ENCODE measurements at places on chromosomes 13 and 19. TPM values are rescaled to one million over a fixed set of nuclear protein-coding genes. Genes with fewer than 3 reads are reported as not detected.

Gene KLF5
- total RNA-seq = 3.2 TPM

Gene BRME1
- total RNA-seq = 1.4 TPM

Gene LMTK3
- 1.1 TPM for total RNA-seq

Gene HSPB6
- 59.4 TPM for total RNA-seq

Gene RXFP2
- total RNA-seq = not detected

Gene ALG11
- 15.5 TPM for total RNA-seq

Gene CBLC
- total RNA-seq = not detected

GRCh38 chr19:54262066-54262465 lies 5.0 kb upstream of the LILRB5 start:
- DNase-seq = peak; percentile 35

DNA sequence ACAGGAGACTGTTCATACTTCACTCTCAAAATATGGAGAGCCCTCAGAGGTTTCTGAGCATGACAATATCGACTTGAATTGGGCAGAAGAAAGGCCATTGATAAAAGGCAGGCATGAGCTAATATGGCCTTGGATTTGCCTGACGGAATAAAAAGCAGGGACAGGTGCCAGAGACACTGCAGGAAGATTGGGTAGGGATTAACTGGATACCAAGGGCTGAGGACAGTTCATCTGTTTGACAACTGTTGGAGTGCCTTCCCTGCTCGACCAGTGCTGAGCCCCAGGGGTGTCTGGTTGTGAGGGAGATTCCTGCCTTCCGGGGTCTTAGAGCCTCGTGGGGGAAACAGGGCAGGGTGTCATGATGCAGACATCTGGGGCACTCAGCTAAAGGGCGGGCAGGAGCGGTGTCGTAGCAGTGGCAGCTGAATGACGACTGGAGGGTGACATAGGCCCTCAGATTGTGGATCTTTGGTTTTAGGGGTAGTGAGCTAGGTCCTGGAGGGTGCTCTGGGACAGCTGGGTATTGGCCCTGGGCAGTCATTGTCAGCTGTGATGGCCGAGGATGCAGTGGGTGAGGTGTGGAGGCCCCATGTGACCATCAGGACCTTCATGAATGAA lies 12.3 kb downstream of the GATAD2A start:
- DNase-seq = no peak

GRCh38 chr13:90757127-90757680 lies 590.3 kb upstream of the MIR17HG start:
- DNase-seq = no peak

- no peak for DNase-seq
Observed at GRCh38 chr13:113157929-113158747, at the start of gene PROZ. Gene PROZ (plus strand): TSS chr13:113158648. CDS start chr13:113158661, 13 bp downstream.

DNA sequence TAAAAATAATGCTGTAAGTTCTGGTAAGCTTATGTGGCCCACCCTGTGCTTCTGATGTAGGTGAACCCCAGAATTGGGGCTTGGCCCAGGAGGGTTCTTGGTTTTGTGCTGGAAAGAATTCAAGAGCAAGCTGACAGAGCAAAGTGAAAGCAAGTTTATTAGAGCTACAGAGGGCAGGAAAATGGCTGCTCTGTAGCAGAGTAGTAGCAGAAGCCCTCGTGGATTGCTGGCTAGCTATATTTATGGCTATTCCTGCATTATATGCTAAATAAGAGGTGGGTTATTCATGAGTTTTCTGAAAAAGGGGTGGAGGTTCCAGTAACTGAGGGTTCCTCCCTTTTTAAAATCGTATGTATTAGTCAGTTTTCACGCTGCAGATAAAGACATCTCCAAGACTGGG lies 20.6 kb upstream of the ZNF599 start:
- DNase-seq = no peak

DNA sequence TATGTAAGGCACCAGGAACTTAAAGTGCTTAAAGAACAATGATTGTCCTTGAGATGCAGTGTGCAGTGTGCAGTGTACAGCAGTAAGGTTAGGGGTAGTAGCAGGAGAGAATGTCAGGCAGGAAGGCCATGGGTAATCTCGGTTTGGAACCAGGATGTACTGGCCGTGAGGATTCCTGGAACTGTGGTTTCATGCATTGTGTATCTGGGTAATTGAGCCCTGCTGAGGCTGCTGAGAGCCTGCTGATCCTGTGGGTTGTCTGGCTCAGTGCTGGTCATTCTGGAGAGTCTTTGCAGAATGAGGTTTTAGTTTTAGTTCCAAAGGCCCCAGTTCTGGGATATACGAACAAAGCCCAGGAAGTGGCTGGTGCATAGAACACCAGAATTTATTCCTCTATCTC lies 71.0 kb downstream of the ZNF568 start:
- no peak for DNase-seq

DNA sequence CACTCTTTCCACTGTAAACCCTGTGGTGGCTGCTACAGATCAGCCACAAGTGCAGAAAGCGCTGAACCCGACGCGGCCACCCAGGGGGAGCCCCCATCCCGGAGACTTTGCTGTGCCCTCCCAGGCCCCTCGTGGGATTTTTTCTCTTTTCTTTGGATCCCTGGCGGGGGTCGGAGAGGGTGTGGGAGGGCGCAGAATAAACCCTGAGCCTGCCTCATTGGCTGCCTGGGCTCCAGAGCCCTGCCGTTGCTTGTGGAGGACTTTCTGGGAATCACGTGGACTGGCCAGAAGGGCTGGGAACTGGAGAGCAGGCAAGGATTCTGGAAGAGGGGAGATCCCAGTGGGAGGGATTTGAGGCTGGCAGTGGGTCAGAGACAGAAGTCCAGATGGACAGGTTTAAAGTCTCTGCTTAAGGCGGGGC lies 24.9 kb downstream of the GADD45B start:
- no peak for DNase-seq

GRCh38 chr19:678791-679388 lies 2.7 kb downstream of the FSTL3 start:
- DNase-seq = no peak

DNA sequence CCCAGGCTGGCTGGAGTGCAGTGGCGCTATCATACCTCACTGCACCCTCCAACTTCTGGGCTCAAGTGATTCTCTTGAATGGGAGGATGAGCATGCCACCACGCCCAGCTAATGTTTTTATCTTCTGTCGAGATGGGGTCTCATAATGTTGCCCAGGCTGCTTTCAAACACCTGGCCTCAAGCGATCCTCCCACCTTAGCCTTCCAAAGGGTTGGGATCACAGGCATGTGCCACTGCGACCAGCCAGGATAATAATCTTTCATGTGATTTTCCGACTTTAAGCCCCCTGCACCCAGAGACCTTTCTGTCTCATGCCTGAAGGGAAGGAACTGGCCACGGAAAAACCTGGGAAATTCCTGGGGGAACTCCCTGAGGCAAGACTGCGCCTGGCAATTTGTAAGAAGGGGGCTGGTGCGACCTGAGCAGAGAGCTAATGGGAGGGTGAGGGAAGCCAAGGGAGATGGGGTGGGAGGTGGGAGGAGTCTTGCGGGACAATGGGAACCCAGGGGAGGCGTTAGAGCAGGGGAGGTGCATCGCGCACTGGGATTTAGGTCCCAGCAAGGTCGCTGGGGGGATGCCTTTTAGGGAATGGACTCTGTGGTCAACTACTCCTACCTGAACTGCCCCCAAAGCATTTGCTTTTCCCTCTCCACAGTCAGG lies 1.2 kb upstream of the CCDC124 start:
- DNase-seq = no peak

GRCh38 chr13:21399741-21400140 lies 59.4 kb downstream of the ZDHHC20 start:
- DNase-seq = no peak

DNA sequence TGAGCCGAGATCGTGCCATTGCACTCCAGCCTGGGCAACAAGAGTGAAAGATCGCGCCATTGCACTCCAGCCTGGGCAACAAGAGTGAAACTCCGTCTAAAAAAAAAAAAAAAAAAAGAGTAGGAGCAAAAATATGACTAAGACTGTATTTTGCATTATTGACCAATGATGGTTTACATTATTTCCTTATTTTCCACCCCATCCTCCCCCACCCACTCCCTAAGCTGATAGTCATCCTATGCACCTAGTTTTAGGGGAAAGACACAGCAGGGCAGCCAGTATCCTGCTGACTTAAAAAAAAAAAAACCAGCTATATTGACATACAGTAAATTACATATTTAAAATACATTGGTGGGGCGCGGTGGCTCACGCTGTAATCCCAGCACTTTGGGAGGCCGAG lies 25.1 kb downstream of the VAV1 start:
- DNase-seq = no peak

- no peak for DNase-seq
Observed at GRCh38 chr13:37443538-37443937, 155.0 kb downstream of the POSTN start.

- DNase-seq = peak; percentile 70
Observed at GRCh38 chr19:40191836-40192646, 815 bp downstream of the MAP3K10 start.

DNA sequence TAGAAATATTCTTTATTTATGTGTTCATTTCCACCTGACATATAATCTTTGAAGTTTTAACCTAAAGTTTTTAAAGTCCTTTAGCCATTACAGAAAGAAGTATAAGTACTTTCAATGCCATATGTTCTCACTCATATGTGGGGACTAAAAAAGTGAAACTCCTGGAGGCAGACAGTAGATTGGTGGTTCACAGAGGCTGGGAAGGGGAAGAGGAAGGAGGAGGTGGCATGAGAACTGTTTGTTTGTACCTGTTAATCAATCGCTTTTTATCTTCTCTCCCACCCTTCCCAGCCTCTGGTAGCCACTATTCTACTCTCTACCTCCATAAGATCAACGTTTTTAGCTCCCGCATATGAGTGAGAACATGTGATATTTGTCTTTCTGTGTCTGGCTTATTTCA lies 131.1 kb downstream of the MYO16 start:
- no peak for DNase-seq

DNA sequence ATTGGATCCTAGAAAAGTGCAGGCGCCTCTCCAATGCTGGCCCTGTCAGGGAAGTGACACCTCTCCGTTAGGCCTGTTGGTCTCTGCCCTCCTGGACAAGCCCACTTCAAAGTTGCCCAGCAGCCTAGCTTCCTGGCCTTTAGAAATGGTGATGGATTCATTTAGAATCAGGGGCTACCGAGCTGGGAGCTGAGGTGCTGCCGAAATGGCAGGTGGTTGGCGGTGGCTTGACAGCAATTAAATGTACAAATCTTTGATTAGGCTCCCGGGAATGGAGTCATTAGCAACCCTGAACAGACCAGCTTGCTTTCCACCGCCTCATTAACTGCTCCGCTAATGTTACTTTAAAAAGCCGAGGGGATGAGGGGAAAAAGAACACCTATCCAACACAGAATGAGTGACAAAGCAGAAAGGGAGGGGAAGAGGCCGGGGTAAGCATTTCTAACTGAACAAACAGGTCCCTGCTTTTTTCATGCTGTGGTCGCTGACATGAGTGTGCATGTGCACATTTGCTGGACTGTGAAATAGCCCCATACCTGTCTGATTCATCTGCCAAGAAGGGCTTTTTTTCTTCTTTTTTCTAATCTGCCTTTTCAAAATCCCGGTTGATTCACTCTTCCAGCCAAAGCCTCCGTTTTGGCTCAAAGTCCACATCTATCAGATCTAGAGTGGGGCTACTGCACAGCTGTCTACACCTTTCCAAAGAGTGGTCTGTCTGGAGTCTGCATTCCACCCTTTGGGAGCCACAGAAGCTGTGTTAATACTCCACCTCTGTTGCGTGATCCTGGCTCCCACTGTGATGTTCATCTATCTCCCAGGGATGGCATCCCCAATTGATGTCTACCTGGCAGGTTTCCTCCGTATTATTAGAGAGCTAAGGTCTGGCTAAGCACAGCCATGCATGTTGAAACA lies 431.9 kb downstream of the COG6 start:
- no peak for DNase-seq

DNA sequence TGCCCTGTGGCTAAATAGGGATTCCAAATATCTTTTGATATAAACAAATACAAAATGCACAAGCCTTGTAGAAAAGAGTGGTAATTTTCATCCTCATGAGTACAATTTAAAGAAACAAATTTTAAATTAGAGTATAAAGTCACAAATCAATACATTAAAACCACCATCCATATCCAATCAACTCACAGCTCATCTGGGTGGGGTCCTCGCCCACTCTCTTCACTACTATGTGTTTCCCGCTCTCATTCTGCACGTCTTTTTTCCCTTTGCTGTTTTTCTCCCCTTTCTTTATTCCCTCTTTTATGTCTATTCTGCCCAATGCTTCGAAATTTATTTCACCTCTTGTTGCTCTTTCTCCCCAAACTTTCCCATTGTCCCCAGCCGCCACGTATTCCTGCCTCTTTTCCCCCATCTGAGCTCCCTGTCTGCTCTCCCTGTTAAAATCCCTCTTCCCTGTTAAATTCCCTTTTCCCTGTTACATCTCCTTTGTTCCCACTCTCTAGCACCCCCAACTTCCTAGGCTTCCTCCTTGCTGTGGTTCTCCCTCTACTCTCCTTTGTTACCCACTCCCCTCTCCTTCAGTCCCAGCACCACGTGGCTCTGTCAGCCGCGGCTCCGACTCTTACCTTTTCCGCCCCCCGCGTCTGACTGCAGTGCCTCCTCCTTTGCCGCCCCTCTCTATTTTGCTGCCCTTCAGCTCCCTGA lies 1.3 kb downstream of the ZNF616 start:
- no peak for DNase-seq

GRCh38 chr13:31605076-31605860 lies 134.1 kb upstream of the RXFP2 start:
- no peak for DNase-seq

GRCh38 chr19:46406976-46407375 lies 6.4 kb downstream of the CCDC8 start:
- no peak for DNase-seq

DNA sequence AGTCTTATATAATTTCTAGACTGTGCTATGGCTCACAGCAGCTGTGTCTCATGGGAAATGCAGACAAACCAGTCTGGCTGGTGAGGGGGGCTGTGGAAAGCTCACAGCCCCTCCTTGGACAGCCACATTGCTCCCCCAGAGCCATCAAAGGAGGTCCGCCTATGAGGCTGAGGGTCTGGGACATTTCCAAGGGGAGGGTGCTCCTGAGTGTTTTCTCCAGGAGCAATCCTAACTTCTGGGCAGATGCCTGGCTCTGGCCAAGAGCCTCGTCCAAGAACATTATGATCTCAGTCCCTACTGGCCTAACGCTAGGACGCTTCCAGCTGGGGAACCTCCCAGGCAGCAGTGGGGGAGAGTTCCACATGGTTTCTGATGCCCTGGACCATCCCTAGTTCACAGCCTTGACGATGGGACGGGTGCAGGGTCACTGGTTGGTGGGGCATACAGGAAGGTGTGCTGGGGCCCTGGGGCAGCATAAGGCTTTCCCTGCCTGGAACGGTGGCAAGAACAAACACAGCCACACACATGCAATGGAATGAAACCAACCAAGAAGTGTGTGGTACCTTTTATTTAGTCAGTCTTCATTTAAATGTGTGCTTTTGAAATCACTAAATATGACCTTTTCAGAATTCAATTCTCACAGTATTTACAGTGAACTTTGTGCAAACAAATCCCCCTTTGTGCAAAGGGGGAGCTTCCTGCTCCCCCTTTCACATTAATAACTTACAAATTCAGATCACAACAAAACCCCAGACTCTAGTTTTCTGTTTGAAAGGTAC lies 60.6 kb downstream of the CDADC1 start:
- peak; percentile 98 for DNase-seq

All from sigmoid colon (tissue), 7 donors.